ENCODE measurements at places on chromosomes 12 and 14. TPM values are rescaled to one million over a fixed set of nuclear protein-coding genes. Genes with fewer than 3 reads are reported as not detected.
A peak's percentile ranks its signal among the peaks of the same experiment; 100 is the strongest.

The AMIGO2 gene
- 1.3 TPM for total RNA-seq

DNA sequence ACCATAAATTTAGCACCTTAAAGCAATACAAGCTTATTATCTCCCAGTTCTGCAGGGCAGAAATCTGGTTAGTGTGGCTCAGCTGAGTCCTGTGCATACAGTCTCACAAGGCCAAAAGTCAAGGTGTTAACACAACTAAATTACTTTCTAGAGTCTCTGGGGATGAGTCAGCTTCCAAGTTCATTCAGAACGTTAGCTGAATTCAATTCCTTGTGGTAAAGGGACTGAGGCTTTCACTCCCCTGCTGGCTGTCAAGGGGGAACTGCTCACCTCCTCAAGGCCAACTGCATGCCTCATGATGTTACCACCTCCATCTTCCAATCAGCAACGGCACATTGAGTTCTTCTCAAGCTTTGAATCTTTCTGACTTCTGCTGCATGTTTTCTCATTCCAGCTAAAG lies 27.6 kb downstream of the EML5 start:
- DNase-seq, result no peak

DNA sequence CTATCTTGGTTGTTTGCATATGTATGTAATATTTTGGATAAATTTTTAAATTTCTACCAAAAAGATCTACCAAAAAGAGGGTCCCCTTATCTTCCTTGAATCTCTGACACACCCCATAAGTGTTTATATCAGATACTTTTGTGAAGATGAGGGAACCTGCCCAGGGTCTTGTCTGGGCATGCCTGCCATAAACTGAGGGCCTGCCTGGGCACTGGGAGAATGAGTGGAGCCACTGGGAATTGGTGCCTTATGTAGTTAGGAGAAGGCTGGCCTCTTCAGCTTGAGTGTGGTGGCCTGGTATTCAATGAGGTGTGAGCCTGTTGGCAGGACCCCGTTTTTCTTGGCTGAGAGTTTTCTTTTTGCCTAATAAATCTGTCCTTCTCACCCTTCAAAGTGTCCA lies 46.5 kb downstream of the OR9K2 start:
- DNase-seq, result no peak

The CLEC4D gene
- total RNA-seq, result not detected

- DNase-seq, result no peak
Measured at GRCh38 chr14:93016275-93016845, 93.4 kb downstream of the CHGA start.

- no peak for DNase-seq
Measured at GRCh38 chr14:100629098-100629497, 41.9 kb upstream of the BEGAIN start.

The NUP37 gene
- 17.3 TPM for total RNA-seq

- no peak for DNase-seq
Measured at GRCh38 chr12:33770652-33771051, 251.6 kb upstream of the ALG10 start.

- no peak for DNase-seq
Measured at GRCh38 chr12:91210618-91211017, 28.0 kb upstream of the DCN start.

GRCh38 chr12:105316931-105317852 lies 13.3 kb upstream of the C12orf75 start:
- no peak for DNase-seq

The MOK gene
- total RNA-seq, result 1.3 TPM

- no peak for DNase-seq
Measured at GRCh38 chr14:74418031-74418430, 8.0 kb downstream of the SYNDIG1L start.

- no peak for DNase-seq
Measured at GRCh38 chr14:96589577-96589976, 87.4 kb downstream of the PAPOLA start.

The DLGAP5 gene
- total RNA-seq, result 8.7 TPM

DNA sequence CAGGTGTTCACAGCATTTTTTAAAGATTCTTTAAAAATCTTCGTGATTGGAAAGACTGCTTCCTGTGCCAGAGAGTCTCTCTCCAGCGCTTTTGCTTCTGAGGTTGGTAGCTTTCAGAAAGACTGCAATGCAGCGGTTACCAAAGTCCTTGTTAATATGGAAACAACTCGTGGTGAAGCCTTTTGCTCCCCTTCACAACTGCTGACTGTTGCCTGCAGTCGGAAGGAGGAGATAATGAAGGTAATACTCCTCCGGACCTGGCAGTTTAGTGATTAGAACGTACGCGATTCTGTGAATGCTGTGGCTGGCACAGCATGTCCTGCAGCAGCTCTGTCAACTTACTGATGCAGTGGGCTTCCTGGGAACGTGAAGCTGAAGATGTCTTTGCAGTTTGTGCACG lies 50.9 kb downstream of the TRAF3 start:
- no peak for DNase-seq

- DNase-seq, result peak; percentile 45
Measured at GRCh38 chr12:20547816-20548575, 147.1 kb upstream of the SLCO1C1 start.

GRCh38 chr12:93645702-93646101 lies 31.5 kb upstream of the CRADD start:
- no peak for DNase-seq

The EIF2S3B gene
- 1.0 TPM for total RNA-seq

GRCh38 chr12:96120359-96121100 lies 73.6 kb upstream of the ELK3 start:
- DNase-seq, result no peak

The SLC38A2 gene
- total RNA-seq, result 539 TPM

DNA sequence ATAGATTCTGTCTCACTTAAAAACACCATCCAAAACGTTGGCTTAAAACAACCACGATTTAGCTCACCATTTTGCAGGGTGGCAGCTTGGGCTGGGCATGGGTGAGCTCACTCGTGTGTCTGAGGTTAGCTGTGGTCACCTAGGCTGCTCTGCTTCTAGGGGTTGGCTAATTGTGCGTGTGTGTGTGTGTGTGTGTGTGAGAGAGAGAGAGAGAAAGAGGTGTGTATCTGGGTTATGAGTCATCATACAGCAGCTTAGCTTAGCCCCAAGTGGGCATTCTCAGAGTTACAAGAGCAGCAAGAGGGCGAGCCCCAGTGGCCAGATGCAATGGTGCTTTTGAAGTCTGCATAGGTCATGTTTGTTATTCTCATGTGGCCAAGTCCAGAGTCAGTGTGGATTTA lies 6.0 kb downstream of the FBXW8 start:
- DNase-seq, result peak; percentile 41

The KITLG gene
- 3.2 TPM for total RNA-seq

GRCh38 chr14:45249856-45250575 lies 3.0 kb downstream of the MIS18BP1 start:
- peak; percentile 89 for DNase-seq

GRCh38 chr12:42299392-42300308 lies 26.2 kb downstream of the ZCRB1 start:
- DNase-seq, result no peak

DNA sequence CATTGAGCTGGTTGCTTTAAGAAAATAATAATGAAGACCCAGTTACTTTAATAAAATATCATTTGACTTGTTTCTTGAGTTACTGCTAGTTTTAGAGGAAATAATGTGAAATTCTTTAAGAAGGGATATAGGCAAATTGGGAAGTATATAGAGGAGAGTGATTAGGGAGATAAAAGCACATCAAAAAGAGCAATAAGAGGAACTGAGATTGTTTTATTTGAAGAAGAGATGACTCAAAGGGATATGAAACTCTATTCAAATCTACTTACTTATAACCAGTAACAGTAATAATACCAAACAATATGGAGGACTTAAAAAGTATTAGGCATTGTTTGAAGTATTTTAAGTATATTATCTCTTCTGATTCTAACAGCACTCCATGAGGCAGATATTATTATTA lies 37.1 kb downstream of the LRRK2 start:
- DNase-seq, result no peak

The FAM90A1 gene
- total RNA-seq, result not detected

- DNase-seq, result no peak
Measured at GRCh38 chr14:34111953-34112352, 161.1 kb upstream of the EGLN3 start.

DNA sequence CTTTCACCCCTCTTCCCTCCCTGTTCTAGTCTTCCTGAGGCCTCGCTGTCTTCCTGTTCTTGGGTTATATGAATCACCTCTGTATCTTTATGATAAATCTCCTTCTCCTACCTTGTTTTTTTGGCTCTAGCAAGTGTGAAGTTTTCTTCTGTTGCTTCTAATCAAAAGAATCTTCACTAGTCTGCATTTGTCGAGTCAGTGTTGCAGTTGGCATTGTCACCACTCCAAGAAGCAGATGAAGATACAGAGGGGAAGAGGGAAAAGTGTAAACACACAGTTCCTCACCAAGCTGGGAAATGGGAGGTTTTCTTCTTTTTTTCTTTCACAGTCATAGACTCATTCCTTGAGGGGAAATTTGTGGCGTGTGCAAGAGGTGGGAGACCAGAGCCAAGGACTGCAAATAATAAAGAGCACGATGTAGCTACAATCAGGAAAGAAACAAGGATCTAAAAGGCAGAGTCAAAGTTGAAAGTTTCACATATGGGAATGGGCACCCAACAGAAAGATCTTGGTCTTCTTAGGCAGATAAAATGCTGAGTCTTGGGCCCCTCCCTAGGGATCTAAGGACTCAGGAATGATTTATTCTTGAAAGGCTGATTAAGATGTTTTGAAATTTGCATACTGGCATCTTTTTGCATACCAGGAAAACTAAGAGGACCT lies 22.2 kb upstream of the PRICKLE1 start:
- no peak for DNase-seq

The RDH12 gene
- total RNA-seq, result not detected

DNA sequence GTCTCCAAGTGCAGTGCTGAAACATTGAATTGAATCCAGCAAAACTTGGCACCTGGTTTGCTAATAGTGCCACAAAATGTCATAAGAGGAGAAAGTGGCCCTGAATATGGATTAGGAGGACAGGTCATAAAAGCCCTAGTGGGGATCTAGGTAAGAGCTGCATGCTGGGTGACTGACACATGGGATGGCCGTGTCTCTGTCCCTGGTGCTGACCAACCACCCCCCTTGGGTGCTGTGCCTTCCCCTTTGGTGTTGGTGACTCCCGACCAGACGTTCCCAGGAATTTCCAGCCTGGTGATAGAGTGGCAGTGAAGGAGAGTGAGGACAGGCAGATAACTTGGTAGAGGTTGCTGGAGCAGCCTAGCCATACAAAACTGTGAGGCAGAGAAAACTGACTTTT lies 142.8 kb downstream of the VRK1 start:
- DNase-seq, result no peak

- DNase-seq, result no peak
Measured at GRCh38 chr12:110498984-110499706, 2.8 kb downstream of the VPS29 start.

GRCh38 chr12:51726161-51726560 lies 122.4 kb downstream of the FIGNL2 start:
- DNase-seq, result no peak

DNA sequence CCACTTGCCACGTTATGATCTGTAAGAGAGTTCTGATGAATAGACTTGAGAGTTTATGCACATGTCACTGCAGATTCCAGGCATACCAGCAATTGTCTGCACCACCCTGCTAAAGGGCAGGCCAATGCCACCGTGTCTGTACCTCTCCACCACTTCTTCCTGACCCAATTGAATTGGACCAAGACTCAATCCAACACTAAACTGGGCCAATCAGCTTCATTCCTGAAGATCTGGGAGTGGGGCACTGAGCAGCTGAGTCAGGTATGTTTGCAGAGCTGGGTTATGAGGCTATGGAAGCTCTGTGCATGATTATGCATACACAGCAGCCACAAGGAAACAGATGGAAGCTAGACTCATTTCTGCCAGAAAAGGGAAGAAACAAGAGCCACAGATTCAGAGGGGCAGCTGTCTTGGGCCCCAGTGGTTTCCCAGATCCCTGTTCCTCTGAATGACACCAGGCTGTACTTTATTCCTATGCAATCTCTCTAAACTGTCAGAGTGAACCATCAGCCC lies 28.0 kb downstream of the DAO start:
- no peak for DNase-seq

The HSPA2 gene
- total RNA-seq, result 6.3 TPM

GRCh38 chr14:55850825-55851241 lies 267.4 kb upstream of the PELI2 start:
- DNase-seq, result no peak

DNA sequence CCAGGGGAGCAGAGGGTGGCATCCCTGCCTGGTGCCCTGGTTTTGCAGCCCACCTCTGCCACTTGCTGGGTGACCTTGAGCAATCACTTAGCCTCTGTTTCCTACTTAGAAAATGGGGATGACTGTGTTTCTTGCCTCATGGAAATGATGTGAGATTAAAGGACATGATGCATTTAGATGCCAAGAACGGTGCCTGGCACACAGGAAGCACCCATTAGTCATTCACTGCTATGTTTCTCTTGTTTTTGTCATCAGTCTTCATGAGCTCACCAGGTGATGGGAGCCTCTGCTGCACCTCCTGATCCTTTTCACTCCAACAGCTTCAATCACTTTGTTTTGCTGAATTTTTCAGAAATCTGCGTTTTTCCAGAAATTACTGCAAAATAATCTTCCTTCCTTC lies 23.6 kb upstream of the ATF1 start:
- DNase-seq, result peak; percentile 23

DNA sequence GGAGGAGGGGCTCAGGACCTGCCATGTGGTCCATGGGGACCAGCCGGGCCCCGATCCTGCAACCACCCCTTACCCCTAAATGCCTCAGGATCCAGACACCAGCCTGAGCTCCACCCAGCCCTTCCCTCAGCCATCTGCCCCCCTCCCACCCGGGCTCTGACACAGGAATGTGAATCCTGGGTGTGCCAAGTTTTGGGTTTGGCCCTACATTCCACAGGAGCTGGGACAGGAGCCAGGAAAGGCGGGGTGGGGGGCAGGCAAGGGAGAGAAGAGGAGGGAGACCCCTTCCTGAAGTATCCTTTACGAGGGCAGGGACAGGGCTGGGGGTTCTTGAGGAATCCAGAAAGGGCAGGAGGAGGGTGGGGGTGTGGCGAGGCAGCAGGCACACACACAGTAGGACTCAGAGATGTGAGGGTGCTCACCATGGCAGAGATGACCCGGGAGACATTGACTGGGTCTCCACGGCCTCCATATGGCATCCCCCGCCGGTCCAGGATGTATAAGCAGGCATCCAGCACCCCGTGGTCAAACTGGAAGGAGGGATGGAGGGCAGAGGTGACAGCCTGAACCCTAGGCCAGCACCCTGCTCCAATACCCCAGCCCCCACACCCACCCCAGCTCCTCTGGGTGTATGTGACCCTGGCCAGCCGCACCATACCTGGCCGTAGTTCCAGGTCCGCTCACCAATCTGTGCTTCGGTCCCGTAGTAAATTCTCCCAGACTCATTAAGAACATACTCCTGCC lies 3.5 kb downstream of the TGM1 start:
- DNase-seq, result no peak

The JAG2 gene
- total RNA-seq, result 37.5 TPM

GRCh38 chr12:110556705-110557104 lies 26.4 kb downstream of the PPTC7 start:
- no peak for DNase-seq

The RIMKLB gene
- total RNA-seq, result 31.8 TPM
